ENCODE measurements at places on chromosomes 3 and 15. TPM values are rescaled to one million over a fixed set of nuclear protein-coding genes. Genes with fewer than 3 reads are reported as not detected.

The ERICH6 gene
- not detected for total RNA-seq

The BCHE gene
- 0.09 TPM for total RNA-seq

The PRTG gene
- total RNA-seq, result 1.4 TPM

The PIGBOS1 gene
- total RNA-seq, result 5.9 TPM

The PDIA5 gene
- 29.1 TPM for total RNA-seq

The C3orf22 gene
- total RNA-seq, result not detected

The CHRFAM7A gene
- total RNA-seq, result 2.9 TPM

Data from endothelial cell of coronary artery (primary cell).